ENCODE measurements at places on chromosomes 7 and 10. TPM values are rescaled to one million over a fixed set of nuclear protein-coding genes. Genes with fewer than 3 reads are reported as not detected.

The DEPP1 gene
- 0.35 TPM for total RNA-seq

The PLPP4 gene
- total RNA-seq: not detected

The CDNF gene
- total RNA-seq: 1.8 TPM

The ZC3HAV1 gene
- 137 TPM for total RNA-seq

The TAS2R41 gene
- not detected for total RNA-seq

The TMEM273 gene
- total RNA-seq: 17.3 TPM

The OPN4 gene
- not detected for total RNA-seq

The GIMAP5 gene
- 149 TPM for total RNA-seq

The TFAM gene
- total RNA-seq: 48.0 TPM

The CABCOCO1 gene
- total RNA-seq: not detected

The FAM25A gene
- not detected for total RNA-seq

The NUTM2E gene
- total RNA-seq: 0.12 TPM

The PLXNA4 gene
- total RNA-seq: 39.6 TPM

The SLC26A5 gene
- total RNA-seq: not detected

The RPEL1 gene
- not detected for total RNA-seq

The NAT16 gene
- not detected for total RNA-seq

The TYW1B gene
- total RNA-seq: 4.2 TPM

The GOT1 gene
- 24.5 TPM for total RNA-seq

The MYH16 gene
- total RNA-seq: not detected

The SHH gene
- total RNA-seq: not detected

The NEBL gene
- total RNA-seq: not detected

The UPK3B gene
- 0.75 TPM for total RNA-seq

The MYPN gene
- total RNA-seq: not detected

The EVX1 gene
- total RNA-seq: not detected

The POLR3A gene
- 15.4 TPM for total RNA-seq

The ACTL6B gene
- not detected for total RNA-seq

The SH2B2 gene
- 1.4 TPM for total RNA-seq

The TUBAL3 gene
- not detected for total RNA-seq

The NRP1 gene
- total RNA-seq: 0.51 TPM

The INMT gene
- 1.4 TPM for total RNA-seq

The ERVW-1 gene
- not detected for total RNA-seq

The SEMA3C gene
- not detected for total RNA-seq

The MAGI2 gene
- not detected for total RNA-seq

Data from activated naive CD4-positive, alpha-beta T cell treated with anti-CD3 and anti-CD28 coated beads, Interleukin-2, amount 10 ng/mL, durations not matched to agents 5 hours and 36 hours (primary cell).